ENCODE measurements at places on chromosomes 6 and 20.

DNA sequence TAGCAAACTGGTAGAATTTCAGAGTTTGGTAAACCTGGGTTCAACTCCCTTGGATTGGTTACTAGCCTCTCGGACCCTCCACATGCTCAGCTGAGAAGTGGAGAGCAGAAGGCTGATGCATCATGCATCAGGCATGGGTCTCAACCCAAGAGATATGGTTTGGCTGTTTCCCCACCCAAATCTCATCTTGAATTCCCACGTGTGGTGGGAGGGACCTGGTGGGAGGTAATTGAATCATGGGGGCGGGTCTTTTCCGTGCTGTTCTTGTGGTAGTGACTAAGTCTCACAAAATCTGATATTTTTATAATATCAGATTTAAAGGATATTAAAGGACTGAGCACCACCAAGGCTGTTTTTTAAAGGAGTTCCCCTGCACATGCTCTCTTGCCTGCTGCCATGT, 75.1 kb downstream of the PPP1R3G start:
- no peak for DNase-seq

DNA sequence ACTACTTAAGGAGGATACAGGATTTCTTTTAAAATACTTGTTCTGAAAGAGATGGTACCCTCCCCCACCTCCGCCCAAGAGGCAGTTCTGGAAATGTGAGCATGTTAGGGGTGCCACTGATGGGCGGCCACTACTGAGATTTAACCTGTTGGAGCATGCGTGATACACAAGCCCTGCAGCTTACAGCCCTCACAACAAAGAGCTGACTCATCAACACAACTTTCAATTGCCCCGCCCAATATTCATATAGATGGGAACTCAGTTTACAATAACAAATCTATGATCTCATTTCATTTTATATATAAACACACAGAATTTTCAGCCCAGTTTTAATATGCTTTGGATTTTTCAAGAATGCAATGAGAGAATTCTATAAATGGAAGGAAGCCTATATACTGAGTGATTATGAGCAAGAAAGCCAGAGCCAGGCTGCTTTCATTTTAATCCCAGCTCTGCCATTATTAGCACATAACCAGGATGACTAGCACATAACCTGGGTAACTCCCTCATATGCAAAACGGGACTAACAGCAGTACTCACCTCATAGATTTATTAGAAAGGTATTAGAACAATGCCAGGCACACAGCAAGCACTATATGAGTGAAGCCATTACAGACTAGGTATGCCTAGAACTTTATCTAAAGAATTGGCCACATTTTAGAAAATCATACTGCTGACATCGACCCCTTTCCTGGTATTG, 45.6 kb upstream of the IPCEF1 start:
- no peak for DNase-seq

GRCh38 chr6:146944809-146945208, 259.4 kb upstream of the STXBP5 start:
- no peak for DNase-seq

DNA sequence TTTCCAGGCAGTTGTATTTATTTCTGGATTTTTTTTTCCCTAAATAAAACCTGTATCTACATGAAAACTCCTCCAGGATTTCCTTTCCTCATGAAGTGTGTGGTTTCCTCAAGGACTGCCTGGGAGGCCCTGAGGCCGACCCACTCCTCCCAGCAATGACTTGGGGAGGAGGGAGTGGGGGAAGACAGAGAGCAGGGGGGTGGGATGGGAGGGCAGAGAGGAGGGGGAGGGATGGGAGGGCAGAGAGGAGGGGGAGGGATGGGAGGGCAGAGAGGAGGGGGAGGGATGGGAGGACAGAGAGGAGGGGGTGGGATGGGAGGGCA, 161.8 kb upstream of the AGPAT4 start:
- DNase-seq: no peak

- no peak for DNase-seq
Observed at GRCh38 chr20:49695830-49696229, 17.8 kb downstream of the B4GALT5 start.

GRCh38 chr6:49333345-49334125, 129.5 kb downstream of the MMUT start:
- no peak for DNase-seq

GRCh38 chr6:128179876-128180438, 279.1 kb upstream of the THEMIS start:
- DNase-seq: no peak

DNA sequence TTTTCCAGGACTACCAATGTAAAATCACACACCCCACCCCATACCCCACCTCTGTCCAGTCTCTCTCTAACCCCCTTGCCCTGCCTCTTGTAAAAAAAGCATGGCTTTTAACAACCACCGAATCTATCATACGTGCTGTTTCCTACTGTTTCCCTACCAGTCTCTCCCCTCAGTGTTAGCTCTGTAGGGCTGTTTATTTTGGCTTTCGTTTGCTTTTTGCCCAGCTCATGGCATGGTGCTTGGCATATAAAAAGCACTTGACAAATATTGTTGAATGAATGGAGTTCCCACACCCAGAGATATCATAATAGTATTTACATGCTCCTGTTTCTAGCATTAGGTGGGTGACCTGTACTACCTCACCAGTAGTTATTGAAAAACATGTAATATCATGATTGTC, 148.2 kb downstream of the OPRM1 start:
- no peak for DNase-seq

- no peak for DNase-seq
Observed at GRCh38 chr20:2918096-2919049, 45.1 kb downstream of the PTPRA start.

DNA sequence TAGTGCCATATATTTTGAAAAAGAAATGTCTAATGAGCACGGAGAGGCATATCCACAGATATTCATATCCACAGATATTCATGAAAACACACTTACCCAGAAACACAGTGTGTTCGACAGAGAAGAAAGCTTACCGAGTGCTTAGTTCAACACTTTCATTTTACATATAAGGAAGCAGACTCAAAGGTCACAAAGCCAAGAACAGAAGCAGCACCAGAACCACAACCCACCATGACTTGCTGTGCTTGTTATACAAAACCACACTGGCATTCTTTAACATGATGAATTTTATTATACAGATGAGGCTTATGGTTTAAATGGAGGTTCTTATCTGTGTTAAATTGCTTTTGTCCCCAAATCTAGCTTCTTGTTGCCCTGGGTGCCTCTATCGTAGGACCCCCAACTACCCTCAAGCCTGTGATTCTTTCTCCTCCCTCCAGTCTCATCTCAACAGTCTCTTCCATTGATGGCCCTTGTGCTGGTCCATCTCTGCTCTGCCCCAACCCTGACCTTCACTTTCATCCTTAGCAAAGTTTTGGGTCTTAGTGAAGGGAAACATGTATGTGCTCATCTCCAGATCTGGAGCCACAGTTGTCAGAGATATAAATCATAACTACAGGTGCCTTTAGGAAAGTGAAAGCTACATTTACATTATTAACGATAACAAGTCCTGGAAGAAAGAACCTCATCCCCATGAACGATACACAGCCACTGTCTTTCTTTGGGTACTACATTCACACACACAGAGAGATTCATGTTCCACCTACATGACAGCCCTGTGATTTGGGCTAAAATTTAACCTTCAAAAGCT, 40.0 kb downstream of the SF3B5 start:
- no peak for DNase-seq

GRCh38 chr6:37624606-37625574, 72.8 kb downstream of the MDGA1 start:
- DNase-seq: no peak

- no peak for DNase-seq
Observed at GRCh38 chr20:3239026-3239866, at the start of gene SLC4A11. SLC4A11 (minus strand) TSS chr20:3239190; CDS start chr20:3239137, 53 bp downstream.

DNA sequence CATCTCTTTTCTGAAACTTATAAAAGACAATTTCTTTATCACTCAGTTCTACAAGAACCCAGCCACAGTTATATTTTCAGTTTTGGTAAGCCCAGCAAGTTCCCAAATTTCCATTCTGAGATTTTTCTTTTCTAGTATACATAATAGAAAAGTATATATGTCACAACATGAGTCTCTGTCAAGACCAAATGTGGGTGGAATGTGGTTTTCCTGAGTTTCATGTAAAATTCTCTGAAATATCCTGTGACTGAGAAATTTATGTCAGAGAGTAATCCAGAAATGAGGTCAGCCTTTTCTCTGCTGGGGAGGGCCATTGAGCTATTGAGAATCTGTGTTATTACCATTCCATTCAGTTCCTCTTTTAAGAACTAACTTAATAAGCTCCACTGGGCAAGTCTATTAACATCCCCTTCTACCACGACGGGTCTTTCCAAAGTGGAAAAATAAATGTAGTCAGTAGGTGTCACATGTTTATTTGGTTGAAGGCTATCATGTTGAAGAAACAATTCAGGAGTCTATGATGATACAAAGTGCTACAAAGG, 100.7 kb upstream of the HMGN3 start:
- DNase-seq: no peak

DNA sequence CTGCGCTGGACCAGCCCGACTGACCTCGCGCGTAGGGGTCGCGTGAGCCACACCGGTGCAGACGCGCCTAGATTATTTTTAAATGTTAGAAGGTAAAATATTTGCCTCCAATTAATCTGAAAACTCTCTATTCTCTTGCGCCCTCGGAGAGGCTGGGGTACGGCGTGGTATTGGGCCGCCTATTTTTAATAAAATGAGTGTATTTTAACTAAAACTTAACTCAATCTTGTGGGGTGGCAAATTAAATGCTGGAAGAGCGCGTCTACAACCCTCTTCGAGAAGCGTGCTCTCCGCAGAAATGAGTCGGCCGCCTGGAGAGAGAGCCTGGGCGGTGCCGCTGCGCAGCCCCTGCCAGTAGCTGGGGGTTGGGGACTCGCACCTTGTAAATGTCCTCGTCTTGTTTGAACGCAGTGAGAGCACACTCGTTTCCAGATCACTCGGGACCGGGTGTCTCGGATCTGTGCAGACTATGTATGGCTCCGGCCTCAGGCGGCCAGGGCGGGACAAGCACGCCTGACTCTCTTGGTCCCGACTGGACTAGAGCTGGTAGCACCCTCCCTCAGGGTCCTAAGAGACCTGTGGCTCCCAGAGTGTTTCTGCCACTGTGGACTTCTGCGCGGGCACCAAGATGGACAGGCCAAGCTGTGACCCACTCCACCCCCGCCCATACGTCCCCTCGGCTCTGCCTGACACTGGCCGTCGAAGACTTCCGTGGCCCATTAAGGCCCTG, 2.0 kb upstream of the MAFB start:
- no peak for DNase-seq

DNA sequence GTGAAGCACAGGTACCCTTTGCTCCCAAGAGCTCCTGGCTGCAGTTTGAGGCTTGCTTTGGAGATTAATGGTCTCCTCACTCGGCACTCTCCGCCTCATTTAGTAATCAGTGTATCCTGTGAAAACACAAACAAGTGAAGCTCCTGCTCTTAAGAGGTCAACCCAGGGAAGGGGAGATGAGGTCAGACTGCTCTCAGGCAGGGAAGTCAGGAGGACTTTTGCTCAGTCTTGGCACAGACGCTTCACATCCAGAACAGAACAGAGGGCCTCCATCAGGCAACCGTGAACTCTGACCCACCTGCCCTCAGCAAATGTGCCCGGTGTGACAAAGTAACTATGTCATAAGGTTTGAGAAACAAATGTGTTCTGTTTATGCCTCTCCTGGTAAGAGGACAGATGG, 428.8 kb upstream of the JARID2 start:
- DNase-seq: no peak

DNA sequence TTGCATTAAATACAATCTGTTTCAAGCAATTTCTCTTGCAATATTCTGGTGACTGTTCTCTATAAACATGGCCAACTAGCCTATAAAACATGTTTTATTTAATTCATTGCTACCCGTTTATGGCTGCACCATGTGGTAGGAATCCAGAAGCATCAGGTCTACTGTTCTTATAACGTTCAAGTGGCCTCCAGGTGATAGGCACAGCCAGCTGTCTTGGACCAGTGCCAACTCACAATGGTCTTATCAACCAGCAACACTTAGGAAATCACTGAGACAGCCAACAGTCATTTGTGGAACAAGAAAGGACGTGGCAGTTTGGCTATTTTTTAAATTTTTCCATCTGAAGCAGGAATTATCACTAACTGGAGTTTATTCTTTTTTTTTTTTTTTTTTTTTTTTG, 193.6 kb downstream of the NKAIN2 start:
- DNase-seq: no peak

DNA sequence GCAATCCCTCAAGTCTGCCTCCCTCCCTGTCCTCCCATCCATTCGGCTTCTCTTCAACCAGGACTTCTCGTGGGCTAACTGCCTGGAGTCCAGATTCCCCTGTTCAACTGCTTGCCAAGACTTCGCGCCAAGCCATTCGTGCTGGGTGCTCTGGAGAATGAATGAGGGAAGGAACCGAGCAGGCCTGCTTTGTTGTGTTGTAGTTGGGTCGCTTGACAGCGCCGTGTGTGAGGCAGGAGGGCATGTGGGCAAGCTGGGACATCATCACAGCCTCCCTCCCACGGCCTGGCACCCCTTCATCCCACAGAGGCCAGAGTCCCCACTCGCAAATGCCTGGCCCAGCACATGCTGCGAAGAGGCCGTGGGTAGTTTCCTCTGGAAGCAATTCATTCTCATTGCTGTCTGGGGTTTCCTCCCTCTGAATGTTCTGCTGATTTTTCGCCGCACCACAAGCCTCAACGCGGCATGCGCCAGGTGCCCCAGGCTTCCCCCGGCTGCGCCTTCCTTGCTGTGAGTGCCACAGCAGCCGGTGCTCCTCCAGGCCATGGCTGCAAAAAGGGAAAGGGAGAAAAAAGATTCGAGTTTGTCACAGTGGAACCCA, 336.0 kb downstream of the QKI start:
- DNase-seq: no peak

DNA sequence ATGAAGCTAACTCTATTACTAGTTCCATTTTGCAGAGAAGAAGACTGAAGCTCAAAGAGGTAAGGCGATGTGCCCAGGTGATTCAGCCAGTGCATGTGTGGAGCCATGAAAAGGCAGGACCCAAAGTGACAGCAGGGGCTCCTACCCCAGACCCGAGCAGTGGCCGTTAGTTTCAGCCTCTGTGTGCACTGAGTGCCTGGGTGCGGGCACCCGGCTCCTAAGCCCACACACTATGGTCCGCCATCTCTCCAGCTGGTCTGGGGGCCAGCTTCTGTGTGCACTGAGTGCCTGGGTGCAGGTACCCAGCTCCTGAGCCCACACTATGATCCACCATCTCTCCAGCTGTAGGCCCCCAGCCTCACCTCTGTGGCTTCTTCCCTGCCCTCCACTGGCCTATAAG, 123.5 kb upstream of the CST7 start:
- no peak for DNase-seq

GRCh38 chr6:97154015-97154414, 129.0 kb downstream of the MMS22L start:
- no peak for DNase-seq

DNA sequence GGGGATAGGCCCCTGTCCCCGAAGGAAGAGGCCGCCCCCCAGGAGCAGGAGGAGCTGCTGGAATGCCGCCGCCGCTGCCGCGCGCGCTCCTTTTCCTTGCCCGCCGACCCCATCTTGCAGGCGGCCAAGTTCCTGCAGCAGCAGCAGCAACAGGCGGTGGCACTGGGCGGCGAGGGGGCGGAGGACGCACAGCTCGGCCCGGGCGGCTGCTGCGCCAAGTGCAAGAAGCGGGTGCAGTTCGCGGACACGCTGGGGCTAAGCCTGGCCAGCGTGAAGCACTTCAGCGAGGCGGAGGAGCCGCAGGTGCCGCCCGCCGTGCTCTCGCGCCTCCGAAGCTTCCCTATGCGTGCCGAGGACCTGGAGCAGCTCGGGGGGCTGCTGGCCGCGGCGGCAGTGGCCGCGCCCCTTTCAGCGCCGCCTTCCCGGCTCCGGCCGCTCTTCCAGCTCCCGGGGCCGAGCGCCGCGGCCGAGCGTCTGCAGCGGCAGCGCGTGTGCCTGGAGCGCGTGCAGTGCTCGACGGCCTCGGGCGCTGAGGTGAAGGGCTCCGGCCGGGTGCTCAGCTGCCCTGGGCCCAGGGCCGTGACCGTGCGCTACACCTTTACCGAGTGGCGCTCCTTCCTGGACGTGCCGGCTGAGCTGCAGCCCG, 630 bp downstream of the PPP1R3G start:
- DNase-seq: no peak
